ENCODE measurements at places on chromosomes 5 and 9. TPM values are rescaled to one million over a fixed set of nuclear protein-coding genes. Genes with fewer than 3 reads are reported as not detected.

The ACOT12 gene
- 2.8 TPM for total RNA-seq

The TMEM252 gene
- not detected for total RNA-seq

The SLC22A4 gene
- total RNA-seq: 1.6 TPM

The PIK3R1 gene
- 177 TPM for total RNA-seq

The ACTBL2 gene
- not detected for total RNA-seq

The GRM6 gene
- total RNA-seq: 0.16 TPM

The PPP3R2 gene
- total RNA-seq: not detected

The SLCO4C1 gene
- total RNA-seq: 0.47 TPM

The CCNO gene
- total RNA-seq: 0.16 TPM

The CSF2 gene
- not detected for total RNA-seq

The PCDHGB4 gene
- 12.9 TPM for total RNA-seq

The ROR2 gene
- 0.94 TPM for total RNA-seq

The RANBP3L gene
- 14.7 TPM for total RNA-seq

The ETF1 gene
- total RNA-seq: 63.3 TPM

The GLRA1 gene
- total RNA-seq: 0.16 TPM

The POU5F2 gene
- 6.9 TPM for total RNA-seq

The EIF4E1B gene
- total RNA-seq: not detected

The TMEM232 gene
- 19.3 TPM for total RNA-seq

The OCLN gene
- 3.6 TPM for total RNA-seq

The ABCA1 gene
- 27.3 TPM for total RNA-seq

The ADAMTS16 gene
- 0.62 TPM for total RNA-seq

The SPINK6 gene
- total RNA-seq: not detected

The ALDH1B1 gene
- total RNA-seq: 11.9 TPM

The PWWP2A gene
- total RNA-seq: 43.0 TPM

The NSMF gene
- total RNA-seq: 35.7 TPM

The GABBR2 gene
- total RNA-seq: 42.7 TPM

The TAF11L13 gene
- total RNA-seq: not detected

The NME5 gene
- total RNA-seq: 9.4 TPM

All from occipital lobe (tissue), 3 donors.